ENCODE measurements at places on chromosomes 5 and 9. TPM values are rescaled to one million over a fixed set of nuclear protein-coding genes. Genes with fewer than 3 reads are reported as not detected.
A peak's percentile ranks its signal among the peaks of the same experiment; 100 is the strongest.

DNA sequence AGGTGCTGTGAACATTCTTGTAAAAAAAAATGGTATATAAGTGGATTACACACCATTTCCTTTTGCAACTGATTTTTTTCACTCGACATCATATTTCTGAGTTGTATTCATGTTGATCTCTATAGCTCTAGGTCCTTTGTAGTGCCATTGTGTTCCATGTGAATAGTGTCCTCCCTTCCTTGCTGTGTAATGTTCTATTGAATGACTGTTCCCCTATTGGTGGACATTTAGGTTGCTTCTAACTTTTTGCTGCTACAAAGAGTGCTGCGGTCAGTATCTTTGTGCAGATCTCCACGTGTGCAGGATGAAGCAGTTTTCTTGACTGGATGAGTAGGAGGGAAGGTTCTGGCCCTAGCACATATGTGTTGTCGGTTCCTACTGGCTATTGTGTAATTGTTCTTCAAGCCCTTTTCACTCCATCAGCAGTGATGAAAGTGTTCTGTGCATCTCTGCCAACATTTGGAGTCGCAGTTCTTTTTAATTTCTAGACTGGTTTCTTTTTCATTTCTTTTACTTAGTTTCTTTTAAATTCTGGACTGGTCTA lies 20.2 kb downstream of the DAB2IP start:
- no peak for DNase-seq

DNA sequence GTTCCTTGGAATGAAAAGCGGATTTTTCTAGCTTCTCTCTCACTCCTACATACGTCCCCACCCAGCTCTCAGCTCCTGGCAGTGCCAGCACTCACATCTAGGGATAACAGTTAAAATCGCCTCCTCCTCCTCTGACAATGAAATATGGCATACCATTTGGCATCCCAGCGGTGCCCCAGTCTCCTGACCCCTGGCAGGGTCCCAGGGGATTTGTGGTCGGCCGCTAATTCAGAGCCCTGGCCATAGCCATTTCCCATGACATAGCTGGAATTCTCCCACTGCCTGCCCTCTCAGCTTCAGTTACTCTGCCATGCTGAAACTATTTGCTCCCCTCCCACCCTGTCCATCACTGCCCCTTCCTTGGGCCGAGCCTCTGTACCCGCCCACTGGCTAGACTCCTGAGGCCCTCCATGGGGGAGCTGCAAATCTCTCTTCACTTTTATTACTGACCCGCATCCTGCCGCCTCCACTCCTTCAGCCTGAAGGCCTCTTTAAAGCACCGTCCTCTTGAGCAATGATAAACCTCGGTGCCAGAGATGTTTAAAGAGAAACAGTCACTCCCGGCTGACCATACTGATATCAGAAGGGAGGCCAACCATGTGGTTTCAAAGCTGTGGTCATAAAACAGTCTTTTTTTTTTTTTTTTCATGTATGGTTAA lies 139.8 kb downstream of the SLIT3 start:
- DNase-seq = no peak

Gene AMBP
- 3,440 TPM for total RNA-seq

DNA sequence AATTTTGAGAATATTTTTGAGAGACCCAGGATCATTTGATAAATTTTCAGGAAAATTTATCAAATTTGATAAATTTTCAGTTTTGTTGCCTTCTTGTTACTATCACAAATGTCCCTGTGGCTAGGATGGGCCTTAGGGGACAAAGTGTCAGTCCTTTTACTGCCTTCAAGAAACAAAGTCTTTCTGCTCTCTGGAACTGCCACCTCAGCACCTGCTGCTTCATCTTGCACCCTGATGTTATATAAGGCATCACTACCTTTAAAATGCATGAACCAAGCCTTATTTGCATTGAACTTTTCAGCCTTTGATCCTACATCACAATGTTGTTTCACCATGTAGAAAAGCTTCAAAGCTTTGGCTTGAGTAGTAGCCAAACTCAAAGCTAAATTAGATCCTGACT lies 123.0 kb upstream of the CNTLN start:
- DNase-seq = no peak

DNA sequence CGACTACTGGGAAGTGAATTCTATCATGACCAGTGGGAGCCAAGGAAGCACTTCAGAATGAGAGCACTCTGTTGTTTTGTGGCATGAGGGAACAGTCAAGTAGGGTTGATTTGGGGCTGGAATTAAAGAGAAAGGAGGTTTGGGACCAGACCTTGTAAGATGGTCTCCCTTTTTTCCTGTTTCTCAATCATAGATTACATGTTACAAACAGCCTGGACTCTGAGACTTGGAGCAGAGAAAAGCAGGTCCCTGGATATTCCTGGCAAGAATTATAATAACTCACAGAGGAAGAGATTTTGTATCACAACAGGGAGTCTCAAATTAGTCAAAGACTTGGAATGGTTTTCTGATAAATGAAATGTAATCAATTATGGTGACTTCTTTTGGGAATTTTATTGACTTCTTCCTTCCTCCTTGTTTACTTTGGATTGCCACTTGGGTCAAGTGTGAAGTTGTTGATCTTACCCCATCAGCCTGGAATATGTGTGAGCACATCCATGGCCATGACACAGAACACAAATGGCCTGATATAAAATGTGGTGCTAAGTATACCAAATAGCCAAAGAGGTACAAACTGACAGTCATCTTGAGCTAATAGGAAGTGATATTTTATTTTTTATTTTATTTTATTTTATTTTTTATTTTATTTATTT lies 131.0 kb upstream of the OSMR start:
- no peak for DNase-seq

DNA sequence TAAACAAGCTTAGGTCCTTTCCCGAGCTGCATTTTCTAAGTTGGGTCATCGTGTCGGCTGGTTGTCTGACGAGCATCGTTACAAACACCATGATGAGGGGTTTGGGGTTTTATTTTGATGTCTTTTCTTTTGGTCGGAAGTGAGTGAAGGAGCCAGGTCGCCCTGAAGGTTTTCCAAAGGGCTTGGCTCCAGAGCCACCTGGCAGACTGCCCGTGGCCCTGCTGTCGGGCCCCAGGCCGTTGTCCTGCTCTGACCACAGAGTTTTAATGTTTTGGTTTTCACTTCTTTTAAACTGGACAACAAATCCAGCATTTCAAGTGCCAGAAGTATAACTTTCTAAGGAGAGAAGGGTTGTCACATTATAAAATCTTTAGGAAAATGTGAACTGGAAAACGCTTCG lies 42.3 kb downstream of the TENT4A start:
- no peak for DNase-seq

Gene IGFBPL1
- 0.08 TPM for total RNA-seq

DNA sequence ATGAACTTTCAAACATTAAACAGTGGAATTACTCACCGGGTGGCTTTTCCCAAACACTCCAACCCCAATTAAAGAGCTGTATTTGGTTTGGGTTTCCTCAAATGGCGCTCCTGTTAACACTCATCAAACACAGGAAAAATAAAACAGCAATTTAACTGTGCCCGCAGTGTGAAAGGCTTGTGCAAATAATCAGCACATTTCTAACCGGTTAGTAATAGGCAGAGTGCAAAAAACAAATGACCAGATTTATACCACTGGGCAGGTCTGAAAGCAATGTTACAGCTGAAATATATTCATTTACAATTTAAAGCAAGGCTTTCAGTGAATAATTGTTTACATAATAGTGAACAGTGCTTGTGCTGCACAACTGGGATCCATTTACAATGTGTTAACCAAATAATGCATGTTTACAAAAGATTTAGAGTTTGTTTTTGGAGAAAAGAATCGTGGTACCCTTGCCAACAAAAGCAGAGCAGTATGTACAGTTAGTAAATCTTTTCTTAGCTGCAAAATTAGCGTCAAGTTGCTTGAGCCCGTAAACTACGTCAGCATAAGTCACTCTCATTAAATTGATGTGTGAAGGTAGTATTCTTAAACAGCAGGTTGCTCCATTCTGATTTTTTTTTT lies 662.9 kb upstream of the ZNF608 start:
- DNase-seq = no peak

Gene OR1J2
- total RNA-seq = not detected

Gene FBXL7
- total RNA-seq = 1.1 TPM

- peak; percentile 43 for DNase-seq
These were observed 518 bp downstream of the ERBIN start for GRCh38 chr5:65926893-65927292.

Gene DIPK1B
- total RNA-seq = 6.4 TPM

GRCh38 chr5:69170495-69170894 lies 3.5 kb downstream of the CCNB1 start:
- no peak for DNase-seq

DNA sequence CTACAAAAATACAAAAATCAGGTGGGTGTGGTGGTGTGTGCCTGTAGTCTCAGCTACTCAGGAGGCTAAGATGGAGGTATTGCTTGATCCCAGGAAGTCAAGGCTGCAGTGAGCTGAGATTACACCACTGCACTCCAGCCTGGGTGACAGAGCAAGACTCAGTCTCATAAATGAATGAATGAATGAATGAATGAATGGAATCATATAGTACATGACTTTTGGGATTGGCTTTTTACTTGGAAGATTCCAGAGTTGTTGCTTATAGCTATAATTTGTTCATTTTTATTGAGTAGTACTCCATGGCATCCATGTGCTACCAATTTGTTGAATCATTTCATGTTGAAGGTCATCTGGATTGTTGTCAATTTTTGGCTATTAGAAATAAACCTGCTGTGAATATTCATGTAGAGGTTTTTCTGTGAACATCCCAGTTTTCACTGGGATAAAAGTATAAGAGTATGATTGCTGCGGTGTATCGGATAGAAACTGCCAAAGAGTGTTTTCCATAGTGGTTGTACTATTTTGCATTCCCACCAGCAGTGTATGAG lies 19.9 kb downstream of the ERBIN start:
- DNase-seq = no peak

Gene SCGB3A2
- not detected for total RNA-seq

DNA sequence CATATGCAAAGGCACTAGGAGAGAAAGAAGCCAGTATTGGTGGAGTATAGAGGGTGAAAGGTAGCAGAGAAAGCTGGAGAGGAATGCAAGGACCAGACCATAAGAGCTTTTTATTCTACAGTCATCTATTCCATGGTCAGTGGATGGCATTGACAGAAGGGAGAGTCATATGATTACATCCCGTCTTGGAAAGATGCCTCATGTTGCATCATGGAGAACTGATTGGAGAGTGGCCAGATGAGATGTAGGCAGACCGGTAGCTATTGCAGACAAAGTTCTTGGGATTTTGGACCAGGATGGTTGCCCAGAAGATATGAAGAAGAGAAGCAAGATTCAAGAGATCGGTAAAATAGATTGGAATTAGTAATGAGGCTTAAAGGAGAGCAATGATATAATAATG lies 260.7 kb downstream of the CHSY3 start:
- DNase-seq = no peak

GRCh38 chr5:167177736-167178135 lies 1113.7 kb upstream of the WWC1 start:
- DNase-seq = no peak

Gene ARID3C
- total RNA-seq = 2.2 TPM

DNA sequence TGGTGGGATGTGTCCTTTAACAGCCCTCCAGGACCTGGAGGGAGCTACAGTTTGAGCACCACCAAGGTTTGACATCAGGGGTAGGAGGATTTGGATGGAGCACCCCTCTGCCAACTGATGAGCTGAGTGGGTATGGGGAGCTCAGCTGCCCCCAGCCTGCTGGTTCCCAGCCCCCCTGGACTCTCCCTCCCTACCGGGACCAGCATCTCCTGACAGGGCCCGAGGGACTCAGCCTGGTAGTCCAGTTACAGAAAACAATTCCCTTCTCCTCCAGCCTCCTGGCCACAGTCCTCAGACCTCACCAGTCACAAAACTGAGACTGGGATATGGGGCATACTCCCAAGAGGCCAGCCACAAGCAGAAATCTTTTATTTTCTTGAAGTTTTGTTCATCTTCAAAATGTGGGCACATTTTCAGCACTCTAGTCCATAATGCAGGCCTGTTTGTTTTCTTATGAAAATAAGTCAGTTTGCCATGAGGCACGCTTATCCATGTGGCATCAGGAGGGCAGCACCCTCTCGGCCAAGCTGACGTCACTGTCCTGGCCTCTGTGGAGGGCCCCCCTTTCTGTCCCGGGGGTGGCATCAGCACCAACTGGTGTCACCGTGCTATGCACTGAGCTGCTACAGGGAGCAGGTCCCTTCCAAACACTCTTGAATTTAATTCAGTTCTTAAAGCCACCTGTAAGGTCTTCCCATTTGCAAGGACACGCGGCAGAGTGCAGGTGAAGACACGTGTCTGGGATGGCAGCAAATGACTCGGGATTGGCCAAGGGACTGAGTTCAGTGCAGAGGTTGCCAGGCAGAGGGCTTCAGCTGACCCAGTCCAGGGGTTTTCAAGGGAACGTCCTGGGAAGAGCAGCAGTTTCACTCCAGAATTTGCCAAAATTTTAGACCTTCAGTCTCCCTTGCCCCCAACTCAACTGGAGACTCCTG lies 187.6 kb downstream of the GADD45G start:
- DNase-seq = no peak

DNA sequence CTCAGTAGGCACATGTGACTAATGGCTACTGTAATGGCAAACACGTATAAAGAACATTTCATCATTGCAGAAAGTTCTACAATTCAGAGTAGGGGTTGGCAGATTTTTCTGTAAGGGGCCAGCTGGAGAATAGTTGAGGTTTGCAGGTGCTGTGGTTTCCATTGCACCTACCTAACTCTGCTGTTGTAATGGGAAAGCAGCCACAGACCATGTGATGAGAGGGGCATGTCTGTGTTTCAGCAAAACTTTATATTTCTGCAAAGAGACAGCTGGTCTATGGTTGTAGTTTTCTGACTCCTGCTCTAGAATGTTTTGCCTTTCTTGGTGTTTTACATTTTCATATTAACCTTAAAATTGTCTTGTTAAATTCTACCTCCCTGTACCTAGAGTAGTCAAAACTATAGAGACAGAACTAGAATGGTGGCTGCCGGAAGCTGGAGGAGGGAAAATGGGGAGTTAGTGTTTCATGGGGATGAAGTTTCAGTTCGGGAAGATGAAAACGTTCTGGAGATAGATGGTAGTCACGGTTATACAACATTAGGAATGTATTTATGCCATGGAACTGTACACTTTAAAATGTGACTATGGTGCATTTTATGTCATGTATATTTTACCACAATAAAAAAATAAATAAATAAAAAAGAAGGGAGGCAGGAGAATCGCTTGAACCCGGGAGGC lies 44.3 kb downstream of the NUP214 start:
- no peak for DNase-seq

Gene RMI1
- total RNA-seq = 5.4 TPM

GRCh38 chr5:131795879-131796792 lies 681 bp downstream of the FNIP1 start:
- peak; percentile 75 for DNase-seq

Gene PKN3
- total RNA-seq = 2.0 TPM

DNA sequence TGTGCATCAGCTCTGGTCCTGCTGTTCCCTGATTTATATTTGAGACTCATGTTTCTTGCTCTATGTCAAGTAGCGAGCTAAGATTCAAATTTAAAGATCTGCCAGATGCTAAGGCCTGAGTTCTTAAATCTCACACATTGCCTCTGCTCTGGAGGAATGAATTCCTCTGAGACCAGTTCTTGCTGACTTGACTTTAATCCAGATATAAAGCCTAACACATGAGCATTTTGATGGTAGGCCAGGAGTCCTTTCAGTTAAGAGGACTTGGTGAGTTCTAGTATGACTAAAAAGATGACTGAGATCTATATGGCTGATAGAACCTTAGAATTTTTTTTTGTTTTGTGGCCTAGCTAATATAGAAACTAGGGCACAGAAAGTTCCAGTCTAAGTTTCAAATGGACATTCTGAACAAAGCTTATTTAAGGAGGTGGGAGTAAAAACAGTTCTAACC lies 1.3 kb upstream of the INIP start:
- no peak for DNase-seq

GRCh38 chr9:87543251-87543650 lies 45.6 kb downstream of the DAPK1 start:
- no peak for DNase-seq
